Osteoblast (primary cell): ENCODE measurements at places on chromosomes 5 and 9. TPM values are rescaled to one million over a fixed set of nuclear protein-coding genes. Genes with fewer than 3 reads are reported as not detected.

DNA sequence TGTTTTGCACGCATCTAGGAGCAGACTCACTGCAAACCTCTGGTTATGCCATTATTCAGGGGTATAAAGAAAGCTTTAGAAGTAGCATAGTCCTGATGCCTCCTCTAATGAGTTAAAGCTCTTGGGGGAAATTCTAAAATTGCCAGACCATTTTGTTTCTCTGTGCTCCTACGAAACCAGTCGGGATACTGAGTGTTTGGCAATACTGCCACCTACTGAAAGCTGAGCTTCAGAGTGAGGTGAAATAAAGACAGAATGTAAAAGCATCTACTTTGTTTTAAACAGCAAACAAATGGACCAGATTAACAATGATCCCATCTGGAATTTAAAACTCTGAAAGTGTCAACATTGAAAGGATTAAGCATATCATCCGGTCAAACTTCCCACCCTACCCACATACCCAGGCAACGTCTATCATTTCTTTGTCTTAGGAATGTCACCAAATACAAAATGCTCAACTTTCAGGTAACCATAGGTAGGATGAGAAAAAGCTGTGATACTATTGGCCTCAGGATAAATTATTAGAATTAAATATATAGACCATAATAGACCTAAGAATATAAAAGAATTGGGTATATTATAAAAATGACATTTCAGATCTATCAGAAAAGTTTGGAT lies 77.8 kb upstream of the SHISAL2B start:
- no peak for DNase-seq

DNA sequence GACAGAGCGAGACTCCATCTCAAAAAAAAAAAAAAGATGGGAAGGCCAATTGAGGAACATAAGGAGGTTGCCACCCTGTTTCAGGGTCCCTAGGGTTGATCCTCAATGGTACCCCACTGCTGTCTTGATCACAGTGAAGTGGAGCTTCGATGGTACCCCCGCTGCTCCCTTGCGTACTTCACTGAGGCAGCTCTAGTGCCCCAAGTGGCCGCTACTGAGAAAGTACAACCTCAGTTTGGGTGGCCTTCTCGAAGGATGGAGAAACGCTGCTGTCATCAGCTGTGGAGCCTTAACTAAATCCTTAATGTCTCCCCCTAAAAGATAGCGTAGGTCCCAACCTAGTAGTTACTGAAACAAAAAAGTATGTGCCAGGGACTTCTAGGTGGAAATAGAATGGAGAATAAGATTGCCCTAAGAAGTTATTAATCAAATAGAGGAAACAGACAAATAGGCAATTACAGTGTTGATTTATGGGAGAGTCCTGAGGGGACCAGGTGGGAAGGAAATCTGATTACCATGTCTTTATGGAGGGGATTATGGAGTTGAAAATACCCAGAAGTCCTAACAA lies 6.3 kb downstream of the TESK1 start:
- DNase-seq = peak; percentile 94

GRCh38 chr5:66529182-66529581 lies 67.0 kb upstream of the MAST4 start:
- DNase-seq = no peak

DNA sequence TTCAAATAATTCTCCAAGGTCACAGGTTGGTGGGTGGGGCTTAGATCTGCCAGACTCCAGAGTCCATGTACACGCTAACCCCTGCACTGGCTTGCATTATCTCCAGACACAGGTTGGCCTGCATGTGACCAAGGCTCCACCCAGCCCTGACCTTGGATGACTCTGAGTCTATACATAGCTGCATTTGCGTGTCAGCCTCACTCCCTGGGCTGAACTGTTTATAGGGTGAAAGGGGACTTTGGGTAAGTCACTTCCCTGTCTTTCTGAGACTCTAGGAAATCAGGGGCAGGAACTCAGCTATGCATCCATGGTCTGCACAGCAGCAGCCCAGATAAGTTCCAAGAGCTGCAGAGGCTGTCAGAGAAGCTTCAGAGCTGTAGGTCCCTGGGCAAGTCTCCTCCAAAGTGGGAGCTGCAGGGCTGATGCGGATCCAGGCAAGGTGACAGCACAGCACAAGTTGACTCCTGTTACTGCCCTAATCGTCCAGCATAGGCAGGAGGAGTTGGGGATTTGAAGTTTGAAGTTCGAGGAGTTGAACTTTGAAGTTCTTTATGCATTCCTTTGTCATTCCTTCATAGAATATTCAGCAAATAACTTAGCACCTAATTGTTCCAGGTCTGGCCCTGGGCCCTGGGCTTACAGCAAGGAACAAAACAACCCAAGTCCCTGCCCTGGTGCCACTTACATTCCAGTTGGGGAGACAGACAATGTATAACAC lies 53.4 kb downstream of the SLC22A5 start:
- no peak for DNase-seq

The ARID3C gene
- total RNA-seq = under 0.01 TPM in 1 of 2 replicates, not detected in the other

The TSSK1B gene
- 0.72 and 0.88 TPM in 2 replicates for total RNA-seq
